Activated naive CD4-positive, alpha-beta T cell (primary cell): ENCODE measurements at places on chromosomes 12 and 14.

GRCh38 chr14:68670359-68670715, 122.5 kb downstream of the ZFP36L1 start:
- no peak for DNase-seq

DNA sequence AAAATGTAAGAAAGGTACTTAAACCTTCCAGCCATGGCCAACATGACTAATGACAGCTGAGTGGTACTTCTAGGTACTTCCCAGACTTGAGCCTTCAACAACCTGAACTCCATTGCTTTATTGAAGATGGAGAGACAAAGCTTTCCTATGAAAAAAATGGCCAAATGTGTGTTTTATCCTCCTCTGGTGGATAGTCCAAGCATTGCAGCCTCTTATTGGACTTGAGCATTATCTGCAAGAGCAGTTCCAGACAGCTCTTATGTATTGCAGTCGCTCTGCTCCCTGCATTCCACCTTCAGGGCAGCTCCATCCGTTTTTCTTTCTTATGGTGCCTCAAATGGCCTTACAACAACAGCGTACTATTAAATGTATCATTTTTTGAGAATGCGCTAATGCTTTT, 588.2 kb downstream of the NRXN3 start:
- no peak for DNase-seq

GRCh38 chr14:105839425-105840265, 313.3 kb downstream of the TMEM121 start:
- no peak for DNase-seq

DNA sequence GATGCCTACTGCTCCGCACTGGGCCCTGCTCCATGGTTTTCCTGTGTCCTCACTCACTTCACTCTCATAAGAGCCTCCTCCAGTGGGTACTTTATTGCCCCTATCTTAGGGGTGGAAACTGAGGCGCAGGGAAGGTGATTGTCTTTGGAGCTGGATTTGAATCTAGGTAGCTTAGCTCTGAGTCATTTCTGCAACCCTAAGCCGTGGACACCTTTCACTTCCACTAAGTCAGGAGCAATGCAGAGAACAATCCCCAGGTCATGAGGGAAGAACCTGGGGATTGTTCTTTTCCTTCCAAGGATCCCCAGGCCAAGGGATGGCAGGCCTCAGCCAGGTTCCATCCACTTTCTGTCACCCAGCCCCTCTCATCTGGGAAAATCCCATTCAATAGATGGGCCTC, 20.3 kb downstream of the VDR start:
- DNase-seq: no peak

GRCh38 chr12:95918194-95918993, 24.0 kb downstream of the CCDC38 start:
- no peak for DNase-seq

- no peak for DNase-seq
These were observed 19.0 kb downstream of the FAM181A start for GRCh38 chr14:93946104-93946503.

GRCh38 chr14:69093631-69094421, 59.1 kb downstream of the DCAF5 start:
- no peak for DNase-seq

- DNase-seq: no peak
These were observed 443 bp downstream of the DNAL1 start for GRCh38 chr14:73645248-73645610.

DNA sequence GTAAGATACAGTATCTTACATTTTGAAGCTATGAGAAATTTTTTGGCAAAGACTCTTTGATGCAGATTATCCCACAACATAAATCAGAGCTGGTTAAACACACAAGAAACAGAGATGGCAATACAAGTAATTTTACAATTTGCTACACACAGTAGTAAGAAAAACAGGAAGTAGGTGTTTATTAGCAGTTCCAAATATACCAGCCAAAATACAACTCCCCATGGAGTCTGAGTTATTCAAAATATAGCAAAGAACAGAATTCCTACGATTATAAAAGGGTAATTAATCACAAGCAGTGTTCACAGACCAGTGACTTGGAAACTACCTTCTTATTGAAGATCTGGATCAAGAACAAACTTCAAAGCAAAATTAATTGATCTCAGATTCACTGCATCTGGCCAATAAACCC, 83.9 kb downstream of the BMP4 start:
- no peak for DNase-seq

DNA sequence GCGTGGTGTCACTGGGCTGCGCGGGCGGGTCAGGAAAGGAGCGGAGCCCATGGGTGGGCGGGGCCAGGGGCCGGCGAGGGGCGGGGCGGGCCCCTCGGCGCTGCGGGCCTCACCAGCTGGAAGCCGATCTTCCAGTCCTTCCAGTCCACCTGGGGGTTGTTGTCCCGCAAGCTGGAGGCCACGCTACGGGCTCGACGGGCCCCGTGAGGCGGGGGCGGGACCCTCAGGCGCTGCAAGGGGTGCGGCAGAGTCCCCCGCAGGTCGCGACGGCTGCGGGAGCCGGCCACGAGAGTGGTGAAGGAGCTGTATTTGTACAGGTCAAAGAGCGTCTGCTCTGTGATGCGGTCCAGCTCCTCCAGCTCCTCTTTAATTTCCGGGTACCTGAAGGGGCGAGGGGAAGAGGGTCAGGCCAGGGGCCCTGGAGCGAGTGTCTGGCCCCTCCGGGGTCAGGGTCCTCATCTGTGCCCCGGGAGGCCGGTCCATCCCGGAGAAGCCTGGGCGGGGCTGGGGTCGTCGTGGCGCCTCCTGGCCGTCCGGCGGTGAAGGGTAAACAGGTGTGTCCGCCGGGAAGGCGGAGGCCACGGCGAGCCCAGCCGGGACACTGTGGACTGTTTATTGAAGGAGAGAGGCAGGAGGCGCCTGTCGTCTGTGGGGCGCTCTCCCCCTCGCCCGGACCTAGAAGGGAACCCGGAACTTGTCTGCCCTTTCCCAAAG, 11.9 kb downstream of the SCNN1A start:
- DNase-seq: peak; percentile 34

- no peak for DNase-seq
These were observed 154.9 kb downstream of the PELI2 start for GRCh38 chr14:56273155-56273554.

DNA sequence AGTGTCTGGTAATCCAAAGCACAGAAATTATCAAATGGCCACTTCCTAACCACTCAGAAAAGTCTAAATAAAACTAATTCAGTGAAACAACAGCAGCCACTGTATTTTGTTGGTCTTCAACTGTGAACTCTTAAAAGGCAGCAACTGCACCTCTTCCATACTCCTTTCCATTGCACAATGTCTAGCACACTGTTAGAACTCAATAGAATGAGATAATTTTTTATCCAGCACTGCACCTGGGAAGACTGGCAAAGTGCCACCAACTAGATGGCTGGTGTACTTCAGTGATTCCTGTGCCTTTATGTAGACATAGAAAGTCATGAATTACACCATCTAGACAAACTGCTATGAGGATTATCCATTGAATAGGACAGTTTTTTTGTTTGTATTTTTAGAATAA, 26.2 kb downstream of the LGR5 start:
- DNase-seq: no peak
